ENCODE measurements at places on chromosomes 11 and 22. TPM values are rescaled to one million over a fixed set of nuclear protein-coding genes. Genes with fewer than 3 reads are reported as not detected.

DNA sequence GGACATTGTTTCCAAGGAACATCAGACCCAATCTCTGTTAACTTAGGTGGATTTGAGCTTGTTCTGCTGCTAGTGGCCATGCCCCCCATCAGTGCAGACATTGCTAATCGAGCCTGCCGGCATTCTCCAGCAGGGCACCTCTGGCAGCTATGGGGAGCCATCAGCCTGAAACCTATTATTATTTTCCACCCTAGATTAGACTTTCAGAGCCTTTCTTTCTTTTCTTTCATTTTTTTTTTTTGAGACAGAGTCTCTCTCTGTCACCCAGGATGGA, 4.9 kb downstream of the CACNA1I start:
- no peak for DNase-seq

GRCh38 chr22:34849965-34850364, 216.0 kb upstream of the ISX start:
- no peak for DNase-seq

DNA sequence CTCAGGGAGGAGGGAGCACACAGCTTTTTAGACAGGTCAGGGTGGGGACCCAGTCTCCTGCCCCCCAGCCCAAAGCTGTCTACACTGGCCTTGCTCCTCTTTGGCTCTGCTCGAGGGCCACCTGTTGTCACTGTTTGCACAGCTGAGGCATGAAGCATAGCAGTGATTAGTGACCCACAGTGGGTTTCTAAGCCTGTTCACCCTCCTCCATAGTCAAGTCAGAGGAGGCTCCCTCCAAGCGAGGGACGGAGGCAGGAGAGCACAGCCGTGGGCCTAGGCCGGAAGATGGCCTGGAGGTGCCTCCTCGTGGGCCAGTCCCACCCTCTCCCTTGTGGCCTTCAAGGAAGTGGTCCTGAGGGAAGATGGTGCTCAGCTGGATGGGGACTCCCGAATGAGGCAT, 241.1 kb downstream of the GRIK4 start:
- DNase-seq, result no peak

- DNase-seq, result peak; percentile 56
These were observed 41.5 kb downstream of the SHANK2 start for GRCh38 chr11:71210861-71211260.

GRCh38 chr11:79150320-79150719, 290.5 kb downstream of the TENM4 start:
- DNase-seq, result no peak

CYB561A3 gene
- total RNA-seq, result 19.5 TPM

DNA sequence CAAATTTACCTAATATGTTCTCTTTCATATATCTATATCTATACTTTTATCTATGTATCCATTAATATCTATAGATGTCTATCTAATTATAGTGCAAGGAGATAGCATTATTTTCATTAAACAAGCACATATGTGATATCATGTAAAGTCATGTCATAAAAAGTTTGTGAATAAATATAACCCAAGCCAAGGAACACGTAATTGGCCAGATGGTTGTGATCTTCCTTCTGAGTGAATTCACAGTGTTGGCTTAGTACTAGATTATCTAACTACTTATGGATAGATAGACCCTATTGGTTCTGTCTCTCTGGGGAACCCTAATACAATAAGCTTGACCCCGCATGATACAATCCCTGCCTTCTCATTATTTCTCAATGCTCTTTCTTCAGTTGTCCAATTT, 484.4 kb downstream of the LRRC4C start:
- no peak for DNase-seq

- DNase-seq, result no peak
These were observed 74.9 kb downstream of the DYNC2H1 start for GRCh38 chr11:103183981-103184611.

CECR2 gene
- 19.6 TPM for total RNA-seq

MMP10 gene
- total RNA-seq, result not detected

- DNase-seq, result no peak
These were observed 172.6 kb upstream of the CADM1 start for GRCh38 chr11:115676768-115677167.

GRCh38 chr11:64025205-64025604, 10.5 kb upstream of the FLRT1 start:
- no peak for DNase-seq

REXO2 gene
- total RNA-seq, result 44.1 TPM

DNA sequence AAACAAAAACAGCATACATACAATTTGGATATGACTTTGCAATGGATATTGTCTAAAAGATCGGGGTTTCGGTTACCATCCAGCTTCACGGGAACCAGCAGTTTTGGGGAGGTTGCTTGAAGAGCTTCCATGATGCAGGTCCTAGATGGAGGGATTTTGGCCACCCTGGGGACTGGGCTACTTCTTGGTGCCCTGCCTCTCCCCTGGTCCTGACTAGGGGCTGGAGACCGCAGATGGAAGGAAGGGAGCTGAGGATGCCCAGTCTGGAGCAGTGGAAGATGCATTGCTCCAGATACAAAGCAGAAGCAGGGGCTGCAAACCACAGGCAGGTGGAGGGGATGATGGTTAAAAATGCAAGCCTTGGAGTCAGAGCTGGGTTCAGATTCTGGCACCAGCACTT, 13.5 kb downstream of the SOX10 start:
- DNase-seq, result no peak

GGTLC3 gene
- not detected for total RNA-seq

RTN4RL2 gene
- 1.1 TPM for total RNA-seq

ADAMTS8 gene
- 1.2 TPM for total RNA-seq

GRCh38 chr11:68682531-68682961, 1.8 kb upstream of the GAL start:
- no peak for DNase-seq

ADM gene
- 11.8 TPM for total RNA-seq

DNA sequence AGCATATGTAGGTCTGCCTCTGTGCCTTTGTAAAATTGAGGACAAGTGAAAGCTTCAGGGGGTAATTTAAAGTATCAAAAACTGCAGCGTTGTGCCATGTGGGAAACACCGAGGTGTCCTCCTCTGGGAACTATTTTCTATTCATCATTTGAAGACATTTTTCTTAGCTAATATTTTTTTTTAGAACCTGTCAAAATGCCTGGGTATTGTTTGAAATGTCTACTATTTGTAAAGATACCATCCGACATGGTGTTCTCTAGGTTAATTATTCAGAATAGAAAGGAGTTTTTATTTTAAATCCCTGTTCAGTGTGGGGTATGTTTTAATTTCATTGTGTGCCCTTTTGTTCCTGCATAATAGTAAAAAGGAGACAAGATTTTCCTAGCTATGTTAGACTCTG, 490.8 kb downstream of the NELL1 start:
- no peak for DNase-seq

DNA sequence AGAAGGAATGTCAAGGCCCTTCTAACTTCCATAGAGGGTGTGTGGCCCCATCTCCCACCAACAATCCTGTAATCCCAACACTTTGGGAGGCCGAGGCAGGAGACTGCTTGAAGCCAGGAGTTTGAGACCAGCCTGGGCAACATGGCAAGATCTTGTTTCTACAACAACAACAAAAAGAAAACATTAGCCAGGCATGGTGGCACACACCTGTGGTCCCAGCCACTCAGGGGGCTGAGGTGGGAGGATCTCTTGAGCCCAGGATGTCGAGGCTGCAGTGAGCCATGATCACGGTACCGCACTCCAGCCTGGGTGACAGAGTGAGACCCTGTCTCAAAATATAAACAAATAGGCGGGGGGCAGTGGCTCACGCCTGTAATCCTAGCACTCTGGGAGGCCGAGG, 16.9 kb downstream of the TSPAN32 start:
- no peak for DNase-seq

DNA sequence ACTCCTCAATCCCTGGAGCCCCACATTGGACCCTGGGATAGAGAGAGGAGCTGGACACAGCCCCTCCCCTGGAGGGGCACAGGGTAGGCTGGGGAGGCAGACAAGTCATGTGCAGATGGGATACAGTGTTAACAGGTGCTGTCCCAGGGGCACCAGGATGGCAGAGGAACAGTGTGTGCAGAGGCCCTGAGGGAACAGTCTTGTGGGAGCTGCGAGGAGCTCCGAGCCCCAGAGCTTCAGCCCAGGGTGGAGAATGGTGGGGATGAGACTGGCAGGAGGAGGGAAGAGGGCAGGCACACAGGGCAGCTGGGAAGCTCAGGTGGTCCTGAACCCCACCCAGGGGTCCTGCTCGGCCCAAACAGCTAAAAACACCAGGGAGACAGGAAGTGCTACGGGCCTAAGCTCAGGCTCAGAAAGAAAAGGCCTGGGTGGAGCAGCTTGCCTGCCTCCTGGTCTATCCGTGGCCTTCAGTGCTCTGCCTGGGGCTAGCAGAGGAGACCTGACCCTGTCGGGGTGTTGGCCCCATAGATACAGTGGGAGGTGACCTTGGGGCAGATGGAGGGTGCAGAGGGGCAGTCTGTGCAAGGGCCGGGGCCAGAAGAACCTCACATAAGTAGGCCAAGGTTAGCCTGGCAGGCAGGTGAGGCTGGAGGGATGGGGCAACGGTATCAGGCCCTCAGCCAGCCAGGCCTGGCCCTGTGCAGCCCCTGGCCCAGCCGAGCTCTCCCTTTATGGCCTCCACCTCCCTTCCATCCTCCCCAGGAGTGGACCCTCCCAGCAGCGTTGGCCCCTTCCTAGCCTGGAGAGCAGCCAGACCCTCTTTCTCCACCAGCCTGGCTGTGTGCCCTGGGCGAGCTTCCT, 15.4 kb downstream of the CAPN5 start:
- peak; percentile 16 for DNase-seq

- no peak for DNase-seq
These were observed 21.8 kb downstream of the CACNA1I start for GRCh38 chr22:39592081-39593065.

DNA sequence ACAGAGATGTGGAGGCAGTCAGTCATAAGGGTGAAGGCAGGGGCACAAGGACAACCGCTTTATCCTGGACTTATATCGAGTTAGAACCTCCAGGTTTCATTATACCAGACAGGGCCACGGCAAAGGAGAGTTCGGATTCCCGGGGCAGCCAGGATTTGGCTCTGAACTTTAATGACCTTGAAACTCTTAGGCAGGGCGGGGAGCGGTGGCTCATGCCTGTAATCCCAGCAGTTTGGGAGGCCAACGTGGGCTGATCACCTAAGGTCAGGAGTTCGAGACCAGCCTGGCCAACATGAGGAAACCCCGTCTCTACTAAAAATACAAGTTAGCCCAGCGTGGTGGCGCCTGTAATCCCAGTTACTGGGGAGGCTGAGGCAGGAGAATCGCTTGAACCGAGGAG, 1.1 kb upstream of the MYRF start:
- DNase-seq, result no peak

ADAMTS15 gene
- total RNA-seq, result 1.5 TPM

GRCh38 chr22:48944433-48944750, 883.3 kb downstream of the BRD1 start:
- no peak for DNase-seq

GRCh38 chr11:45252134-45252856, 33.8 kb downstream of the SYT13 start:
- peak; percentile 45 for DNase-seq

GRCh38 chr22:50303848-50304527, 3.5 kb downstream of the PLXNB2 start:
- peak; percentile 59 for DNase-seq

Measured in psoas muscle (tissue), 8 donors.